ENCODE measurements at places on chromosomes 6 and 20.
A peak's percentile ranks its signal among the peaks of the same experiment; 100 is the strongest.

DNA sequence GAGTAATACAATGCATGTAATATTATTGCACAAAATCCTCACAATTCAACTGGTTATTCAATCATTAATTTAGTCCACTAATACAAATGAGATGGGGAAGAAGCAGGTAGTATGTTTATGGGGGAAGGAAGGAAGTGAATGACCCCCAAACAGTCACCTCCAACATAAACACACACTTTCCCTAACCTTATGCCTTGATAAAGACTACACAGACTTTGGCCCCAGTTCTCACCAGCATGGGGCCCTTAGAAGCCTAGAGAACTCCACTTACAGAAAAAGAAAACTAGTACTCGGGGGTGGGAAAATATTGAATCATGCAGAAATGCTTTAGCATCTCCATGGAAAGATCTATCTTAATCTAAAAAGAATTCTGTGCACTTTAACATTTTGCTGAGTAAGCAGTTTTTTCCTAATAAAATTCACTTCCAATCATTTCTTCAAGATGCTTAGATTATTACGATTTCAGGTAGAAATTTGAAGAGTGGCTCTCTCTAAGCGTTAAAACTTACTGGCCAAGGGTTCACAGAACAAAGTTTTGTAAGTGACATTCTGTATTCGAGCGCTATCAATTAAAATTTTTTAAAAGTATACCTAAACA lies 18.8 kb downstream of the ARHGAP18 start:
- no peak for DNase-seq

- peak; percentile 6 for DNase-seq
Measured at GRCh38 chr6:35804996-35805736, at the start of gene LHFPL5. TSS of gene LHFPL5 (plus strand) at chr6:35805352. CDS start at chr6:35805671, 319 bp downstream.

- DNase-seq: no peak
Measured at GRCh38 chr20:32960849-32961731, 43.1 kb downstream of the SUN5 start.

DNA sequence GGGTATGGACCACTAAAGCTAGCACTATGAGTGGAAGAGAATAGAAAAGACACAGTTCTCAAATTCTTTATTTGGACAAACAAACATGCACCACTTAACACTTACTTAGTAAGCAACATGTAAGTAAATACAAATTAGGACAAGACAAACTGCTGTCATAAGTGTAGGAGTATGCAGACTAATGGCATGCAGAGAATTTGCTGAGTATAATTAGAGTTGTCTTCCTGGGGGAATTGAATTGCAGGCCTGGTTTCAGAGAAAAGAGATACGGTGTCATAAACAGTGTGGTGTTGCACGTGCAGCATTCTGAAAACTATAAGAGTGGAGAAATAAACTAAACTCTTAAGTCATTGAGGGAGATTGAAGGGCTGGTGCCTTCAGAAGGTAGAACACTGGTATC lies 125.2 kb upstream of the EYA4 start:
- DNase-seq: no peak

- no peak for DNase-seq
Measured at GRCh38 chr20:43799741-43800140, 72.9 kb upstream of the GTSF1L start.

GRCh38 chr6:108561742-108562502 lies 1.2 kb downstream of the FOXO3 start:
- no peak for DNase-seq

DNA sequence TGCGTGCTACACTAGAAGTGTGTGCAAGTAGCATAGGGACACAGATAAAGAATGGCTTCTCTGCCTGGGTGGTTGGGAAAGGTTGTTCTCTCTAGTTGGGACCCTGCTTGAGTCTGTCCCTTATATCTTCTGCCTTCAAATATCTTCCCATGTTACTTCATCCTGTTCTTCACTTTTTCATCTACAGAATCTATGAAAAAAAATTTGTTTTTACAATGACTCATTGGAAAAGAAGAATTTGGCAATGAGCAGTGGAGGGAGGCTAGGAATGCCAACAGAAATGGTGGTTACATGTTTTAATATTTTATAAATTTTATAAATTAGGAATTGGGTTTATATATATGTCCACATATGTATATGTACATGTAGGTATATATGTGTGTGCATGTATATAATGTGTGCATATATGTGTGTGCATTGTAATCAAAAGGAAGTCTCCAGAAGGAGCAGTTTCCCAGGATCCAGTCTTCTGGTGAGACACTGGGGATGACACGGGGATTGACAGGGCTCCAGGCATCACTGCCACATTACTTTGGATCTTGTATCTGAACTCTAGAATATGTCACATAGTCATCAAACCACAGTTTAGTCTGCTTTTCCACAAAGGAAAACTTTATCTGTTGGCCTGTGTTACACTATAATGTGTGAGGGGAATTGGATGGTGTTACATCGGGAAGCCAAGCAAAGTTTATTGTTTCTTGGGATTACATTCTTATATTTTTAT lies 75.3 kb upstream of the RIPOR2 start:
- no peak for DNase-seq

- DNase-seq: no peak
Measured at GRCh38 chr6:35136185-35136584, 5.0 kb downstream of the TCP11 start.

DNA sequence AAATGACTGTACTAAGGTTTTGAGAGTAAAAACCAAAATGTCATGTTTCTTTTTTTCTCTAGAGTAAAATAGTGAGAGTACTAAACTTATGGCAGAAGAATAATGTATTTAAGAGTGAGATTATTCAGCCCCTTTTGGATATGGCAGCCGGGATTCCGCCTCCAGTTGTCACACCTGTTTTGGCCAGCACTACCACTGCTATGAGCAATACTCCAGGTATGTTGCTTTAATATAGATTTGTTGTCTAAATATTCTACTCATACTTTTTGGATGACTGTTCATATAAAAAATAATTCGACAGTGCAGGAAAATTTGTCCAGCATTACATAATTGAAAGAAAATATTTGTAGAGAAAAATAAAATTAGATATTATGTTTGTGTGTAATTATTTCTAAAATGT lies 59.5 kb downstream of the SCAF8 start:
- DNase-seq: no peak

DNA sequence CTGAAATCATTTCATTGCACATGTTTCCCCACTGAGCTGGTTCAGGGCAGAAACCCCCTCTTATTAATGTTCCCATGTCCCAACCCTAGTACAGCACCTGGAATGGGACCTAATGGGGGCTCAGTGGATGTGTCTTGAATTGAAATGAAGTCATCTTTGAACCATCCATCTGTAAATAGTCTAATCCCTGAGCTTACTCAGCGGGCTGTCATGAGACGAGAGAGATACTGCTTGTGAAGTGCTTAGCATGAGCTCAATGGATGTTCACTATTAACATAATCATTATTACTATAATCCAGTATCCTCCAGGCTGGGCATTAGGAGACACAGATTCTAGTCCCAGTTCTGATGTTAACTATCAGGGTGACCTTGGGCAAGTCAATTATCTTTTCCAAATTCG lies 106.6 kb upstream of the LRFN2 start:
- no peak for DNase-seq

DNA sequence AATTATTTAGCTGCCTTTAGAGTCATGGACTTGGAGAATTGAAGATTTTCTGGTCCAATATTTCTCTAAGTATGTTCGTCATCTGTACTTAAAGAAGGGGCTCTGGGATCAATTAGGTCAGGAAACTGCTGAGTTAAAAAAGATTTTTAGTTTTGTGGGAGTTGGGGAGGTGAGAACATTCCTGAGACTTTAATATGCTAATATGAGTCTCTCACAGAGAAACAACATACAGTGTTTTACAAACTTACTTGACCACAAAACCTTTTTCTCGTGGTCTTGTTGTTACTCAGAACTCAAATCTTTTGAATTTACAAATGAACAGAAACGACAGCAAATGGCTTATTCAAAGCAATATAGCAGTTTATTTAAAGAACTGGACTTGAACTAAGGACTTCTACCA lies 67.9 kb downstream of the LIN28B start:
- DNase-seq: no peak

GRCh38 chr6:169640983-169641382 lies 60.8 kb downstream of the WDR27 start:
- DNase-seq: no peak

DNA sequence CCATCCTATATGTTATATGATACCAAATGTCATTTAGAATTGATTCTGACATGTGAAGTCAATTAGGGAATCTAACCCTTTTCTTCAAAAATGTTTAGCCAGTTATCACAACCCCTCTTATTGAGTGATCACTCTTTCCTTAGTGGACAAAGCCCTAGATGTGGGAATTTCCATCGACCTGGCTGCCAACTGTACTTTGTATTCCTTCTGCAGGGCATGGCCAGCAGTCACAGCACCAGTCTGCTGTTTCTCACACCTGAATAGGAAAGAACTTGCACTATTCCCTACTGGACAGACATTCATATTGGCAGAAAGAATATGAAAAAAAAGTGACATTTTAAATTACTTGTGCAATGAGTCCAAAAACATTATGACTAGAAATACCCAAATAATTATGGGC lies 271.0 kb downstream of the PACRG start:
- no peak for DNase-seq

DNA sequence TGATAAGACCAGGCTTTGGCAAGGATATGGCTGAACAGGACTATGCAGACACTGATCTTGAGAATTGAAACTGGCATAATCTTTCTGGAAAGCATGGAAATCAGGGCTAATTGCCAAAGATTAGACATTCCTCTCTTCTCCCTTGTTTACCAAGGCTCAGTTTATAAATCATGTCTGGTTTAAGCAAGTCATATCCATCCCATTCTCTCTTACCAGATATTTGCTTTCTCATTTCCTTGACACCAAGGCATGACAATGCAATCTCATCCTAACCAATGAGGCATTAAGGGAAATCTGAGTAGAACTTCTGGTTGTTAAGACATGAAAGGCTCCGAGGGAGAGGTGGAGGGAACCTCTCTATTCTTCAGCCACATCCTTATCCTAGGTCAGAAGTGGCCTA lies 110.3 kb upstream of the CEP85L start:
- no peak for DNase-seq

- no peak for DNase-seq
Measured at GRCh38 chr6:111265842-111266241, 178.5 kb downstream of the SLC16A10 start.

GRCh38 chr6:169172946-169173345 lies 80.7 kb downstream of the THBS2 start:
- no peak for DNase-seq
